ENCODE measurements at places on chromosomes 7 and 10. TPM values are rescaled to one million over a fixed set of nuclear protein-coding genes. Genes with fewer than 3 reads are reported as not detected.

The VPS37D gene
- total RNA-seq: 2.4 TPM

The ARHGAP22 gene
- 23.8 TPM for total RNA-seq

The SP4 gene
- 8.9 TPM for total RNA-seq

The CC2D2B gene
- not detected for total RNA-seq

The PRLHR gene
- not detected for total RNA-seq

The TMEM178B gene
- total RNA-seq: 0.06 TPM

The CLRN3 gene
- total RNA-seq: not detected

The TMEM229A gene
- not detected for total RNA-seq

The CALHM2 gene
- 15.5 TPM for total RNA-seq

All from bladder microvascular endothelial cell (primary cell).